ENCODE measurements at places on chromosomes 6 and 20.

DNA sequence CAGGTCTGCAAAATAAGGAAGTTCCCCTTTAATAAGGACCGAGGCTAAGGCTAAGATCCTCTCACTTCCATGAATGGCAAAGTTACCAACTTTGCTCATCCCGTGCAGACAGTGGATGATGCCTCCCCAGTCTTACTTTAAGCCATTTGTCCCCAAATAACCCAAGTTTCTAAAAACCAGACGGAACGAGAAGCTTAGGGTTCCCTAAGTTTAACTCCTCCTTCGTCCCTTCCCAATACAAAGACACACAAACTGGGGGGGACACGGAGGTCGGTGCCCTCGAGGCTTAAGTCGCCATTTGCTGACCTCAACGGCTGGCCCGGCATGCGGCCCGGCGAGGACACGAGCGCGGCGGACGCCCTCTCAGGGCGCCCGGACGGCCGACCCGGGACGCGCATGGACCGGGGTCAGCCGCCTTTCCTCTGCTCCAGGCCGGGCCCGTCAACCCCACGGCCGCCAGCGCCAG lies 527 bp downstream of the FBXO30 start:
- no peak for DNase-seq

GRCh38 chr6:17638212-17638715 lies 38.2 kb downstream of the FAM8A1 start:
- DNase-seq: no peak

DNA sequence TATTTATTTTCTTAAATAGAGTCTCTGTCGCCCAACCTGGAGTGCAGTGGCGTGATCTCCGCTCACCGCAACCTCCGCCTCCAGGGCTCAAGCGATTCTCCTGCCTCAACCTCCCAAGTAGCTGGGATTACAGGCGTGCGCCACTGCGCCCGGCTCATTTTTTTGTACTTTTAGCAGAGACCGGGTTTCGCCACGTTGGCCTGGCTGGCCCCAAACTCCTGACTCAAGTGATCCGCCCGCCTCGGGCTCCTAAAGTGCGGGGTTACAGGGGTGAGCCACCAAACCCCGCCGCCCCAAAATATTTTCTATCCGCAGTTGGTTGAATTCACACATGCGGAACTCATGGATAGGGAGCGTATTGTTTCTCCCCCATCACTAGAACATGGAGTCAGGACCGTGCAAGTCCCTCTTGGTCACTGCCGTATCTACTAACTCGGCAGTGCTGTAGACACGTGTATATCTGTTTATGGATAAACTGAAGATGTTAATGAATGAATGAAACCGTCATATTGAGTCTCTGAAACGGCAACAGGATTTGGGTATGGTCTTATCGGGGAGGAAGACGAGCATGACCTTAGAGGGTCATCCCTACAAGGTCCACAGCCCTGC lies 904 bp downstream of the MKKS start:
- no peak for DNase-seq

GRCh38 chr6:21594416-21595281 lies 1.1 kb downstream of the SOX4 start:
- DNase-seq: no peak

- peak; percentile 11 for DNase-seq
Measured at GRCh38 chr20:4156411-4156810, 141.1 kb upstream of the RNF24 start.

GRCh38 chr20:63487781-63488241 lies 11.1 kb downstream of the EEF1A2 start:
- DNase-seq: no peak

GRCh38 chr6:41488433-41489119 lies 57.6 kb upstream of the FOXP4 start:
- DNase-seq: no peak

GRCh38 chr6:28134015-28134414 lies 7.7 kb upstream of the ZKSCAN8 start:
- no peak for DNase-seq

DNA sequence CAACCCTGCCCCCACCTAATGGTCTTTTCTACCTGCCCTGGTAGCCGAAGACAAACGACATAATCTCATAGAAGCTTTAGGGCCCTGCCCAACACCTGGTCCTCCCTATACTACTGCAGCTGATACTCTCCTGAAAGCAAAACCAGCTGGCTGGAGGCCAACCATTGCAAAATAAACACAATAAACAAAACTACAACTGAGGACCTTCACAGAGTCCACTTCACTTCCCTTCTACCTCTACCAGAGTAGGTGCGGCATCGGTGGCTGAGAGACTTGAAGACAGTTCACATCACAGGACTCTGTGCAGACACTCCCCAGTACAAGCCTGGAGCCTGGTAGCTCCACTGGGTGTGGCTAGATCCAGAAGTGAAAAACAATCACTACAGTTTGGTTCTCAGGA lies 476.2 kb downstream of the MMUT start:
- DNase-seq: no peak

GRCh38 chr6:144315226-144315980 lies 30.3 kb downstream of the UTRN start:
- DNase-seq: no peak

GRCh38 chr6:159691133-159691962 lies 1.7 kb downstream of the SOD2 start:
- DNase-seq: peak; percentile 11

GRCh38 chr20:35558451-35558850 lies 16.6 kb downstream of the ERGIC3 start:
- no peak for DNase-seq

GRCh38 chr20:31500527-31500926 lies 13.7 kb upstream of the HM13 start:
- no peak for DNase-seq

GRCh38 chr6:46023216-46023915 lies 7.7 kb upstream of the CLIC5 start:
- no peak for DNase-seq

- no peak for DNase-seq
Measured at GRCh38 chr20:62835931-62836861, 19.3 kb downstream of the COL9A3 start.

DNA sequence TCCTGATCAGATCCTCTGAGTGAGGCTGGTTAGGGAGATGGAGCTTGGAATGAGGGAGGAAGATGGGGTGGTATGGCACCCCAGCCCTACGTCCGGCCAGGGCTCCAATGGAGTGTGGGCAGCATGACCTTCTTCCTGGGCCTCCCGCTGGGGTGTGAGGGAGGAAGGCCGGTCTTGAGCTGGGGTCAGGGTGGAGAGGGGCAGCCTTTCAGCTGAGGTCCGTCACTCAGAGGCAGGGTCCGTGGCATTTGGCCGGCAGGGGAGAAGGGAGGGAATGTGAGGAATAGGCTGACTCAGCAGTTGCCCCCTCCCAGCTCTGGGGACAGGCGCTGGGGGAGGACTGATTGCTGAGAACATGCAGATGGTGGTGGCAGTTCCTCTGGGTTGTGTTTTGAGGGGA lies 25.5 kb upstream of the VEGFA start:
- no peak for DNase-seq

Measured in NCI-H2029 treated with DMSO at 0.1 percent for 48 hours (cell line).